Stimulated activated CD8-positive, alpha-beta memory T cell treated with anti-CD3 and anti-CD28 coated beads, Interleukin-2, amount 100 ng/mL, for 1 hour (primary cell): ENCODE measurements at places on chromosomes 7 and 10.

DNA sequence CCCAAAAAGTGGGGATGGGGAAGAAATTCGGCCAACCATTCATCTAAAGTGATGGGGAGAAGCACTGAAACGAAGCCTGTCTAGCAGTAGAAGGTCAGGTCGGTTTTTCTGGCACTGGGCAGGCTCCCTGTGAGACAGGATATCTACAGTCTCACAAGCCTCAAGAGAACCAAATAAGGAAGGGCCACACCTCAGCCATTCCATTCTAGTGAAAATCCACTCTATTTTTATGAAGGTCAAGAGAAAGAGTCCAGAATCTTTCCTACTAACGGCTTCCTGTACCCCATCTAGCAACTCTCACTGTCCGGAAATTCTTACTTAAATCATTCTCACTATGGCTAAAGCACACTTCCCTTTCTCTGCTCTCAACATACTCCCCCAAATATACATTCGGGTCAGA, 267.1 kb downstream of the PRPF18 start:
- no peak for DNase-seq

DNA sequence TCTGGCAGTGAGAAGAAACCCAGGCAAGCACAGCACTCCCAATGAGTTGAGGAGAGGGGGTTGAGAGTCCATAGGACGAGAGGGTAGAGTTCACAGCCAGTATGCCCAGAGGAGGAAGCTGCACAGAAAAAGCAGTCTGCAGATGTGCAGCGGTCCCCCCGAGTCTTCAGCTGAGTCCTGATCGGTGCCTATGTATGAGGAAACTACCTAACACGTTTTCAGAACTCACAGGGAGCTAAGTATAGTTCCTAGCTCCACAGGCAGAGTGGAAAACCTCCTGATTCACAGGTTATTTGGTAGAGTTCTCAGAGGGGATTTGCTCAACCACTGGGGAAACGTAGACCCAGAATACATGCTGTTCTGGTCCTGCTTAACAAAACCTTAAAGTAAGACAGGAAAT, 271.3 kb upstream of the CNTNAP2 start:
- DNase-seq = no peak

DNA sequence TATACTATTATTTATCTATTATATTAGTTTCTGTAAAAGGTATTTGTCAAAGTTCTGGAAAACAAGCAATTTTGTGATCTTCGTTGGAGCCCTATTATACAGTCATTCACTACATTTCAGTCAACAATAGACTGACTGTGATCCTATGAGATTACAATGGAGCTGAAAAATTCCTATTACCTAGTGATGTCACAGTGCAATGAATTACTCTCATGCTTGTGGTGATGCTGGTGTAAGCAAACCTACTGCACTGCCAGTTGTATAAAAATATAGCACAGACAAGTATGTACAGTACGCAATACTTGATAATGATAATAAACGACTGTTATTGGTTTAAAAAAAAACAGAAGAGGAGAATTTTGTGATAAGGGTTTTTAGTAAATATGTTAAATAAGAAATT, 21.4 kb downstream of the OR6V1 start:
- no peak for DNase-seq

DNA sequence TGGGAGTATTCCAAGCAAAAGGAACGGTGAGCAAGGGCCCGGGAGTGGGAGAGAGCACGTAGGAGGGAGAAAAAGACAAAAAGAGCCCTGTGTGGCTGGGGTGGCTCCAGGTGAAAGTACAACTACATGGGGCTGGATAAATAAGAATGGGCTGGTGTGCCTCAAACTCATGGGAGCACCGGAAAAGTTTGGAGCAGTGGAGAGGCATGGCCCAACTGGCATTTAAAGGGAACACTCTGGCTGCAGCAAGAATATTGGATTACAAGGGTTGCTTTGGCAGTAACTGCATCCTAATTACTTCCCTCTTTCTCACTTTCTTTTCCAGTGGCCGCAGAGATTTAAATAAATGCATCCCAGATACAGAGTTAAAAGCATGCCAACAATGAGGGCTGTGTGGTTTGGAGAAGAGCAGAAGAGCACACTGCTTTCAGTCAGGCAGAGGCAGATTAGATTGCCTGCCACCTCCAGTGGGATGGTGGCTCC, 39.1 kb upstream of the HERPUD2 start:
- DNase-seq = no peak

- DNase-seq = no peak
Observed at GRCh38 chr7:102973096-102973802, 60.4 kb downstream of the LRRC17 start.

DNA sequence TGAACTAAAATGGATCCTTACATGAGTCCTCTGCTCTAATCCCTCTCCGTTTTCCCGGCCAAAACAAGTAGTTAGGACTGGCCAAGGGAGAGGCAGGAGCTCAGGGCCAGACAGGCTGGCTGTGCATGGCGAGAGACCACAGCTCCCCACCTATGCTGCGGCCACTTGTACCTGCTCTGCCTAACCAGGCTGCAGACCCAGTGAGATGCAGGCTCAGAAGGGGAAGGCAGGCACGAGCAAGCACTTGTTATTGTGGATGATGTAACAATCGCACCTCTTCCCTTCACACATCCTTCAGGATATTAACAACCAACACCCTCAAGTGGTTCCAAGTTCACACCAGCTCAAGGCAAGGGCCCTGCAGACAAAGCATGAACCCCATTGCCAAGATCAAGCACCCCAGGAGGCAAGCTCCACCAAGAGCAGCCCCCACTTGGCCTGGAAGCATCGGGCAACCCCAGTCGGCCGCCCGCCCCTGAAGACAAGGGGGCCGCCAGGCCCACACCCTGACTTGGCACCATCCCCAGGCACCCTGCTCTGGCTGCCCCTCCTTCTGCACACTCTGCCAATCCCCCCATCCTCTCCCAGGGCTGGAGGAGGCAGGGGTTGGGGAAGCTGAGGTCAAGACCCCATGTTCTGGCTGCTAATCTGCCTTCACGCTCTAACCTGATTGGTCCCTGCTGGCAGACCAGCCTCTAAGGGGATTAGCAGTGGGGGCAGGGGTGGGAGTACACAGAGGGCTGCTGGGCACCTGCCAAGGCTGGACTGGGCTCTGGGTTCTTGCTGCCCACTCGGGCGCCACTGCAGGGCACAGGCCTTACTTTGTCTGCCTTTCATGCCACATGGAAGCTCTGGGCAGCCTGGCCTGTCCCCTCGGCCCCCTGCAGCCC, 111.3 kb downstream of the SLIT1 start:
- no peak for DNase-seq

DNA sequence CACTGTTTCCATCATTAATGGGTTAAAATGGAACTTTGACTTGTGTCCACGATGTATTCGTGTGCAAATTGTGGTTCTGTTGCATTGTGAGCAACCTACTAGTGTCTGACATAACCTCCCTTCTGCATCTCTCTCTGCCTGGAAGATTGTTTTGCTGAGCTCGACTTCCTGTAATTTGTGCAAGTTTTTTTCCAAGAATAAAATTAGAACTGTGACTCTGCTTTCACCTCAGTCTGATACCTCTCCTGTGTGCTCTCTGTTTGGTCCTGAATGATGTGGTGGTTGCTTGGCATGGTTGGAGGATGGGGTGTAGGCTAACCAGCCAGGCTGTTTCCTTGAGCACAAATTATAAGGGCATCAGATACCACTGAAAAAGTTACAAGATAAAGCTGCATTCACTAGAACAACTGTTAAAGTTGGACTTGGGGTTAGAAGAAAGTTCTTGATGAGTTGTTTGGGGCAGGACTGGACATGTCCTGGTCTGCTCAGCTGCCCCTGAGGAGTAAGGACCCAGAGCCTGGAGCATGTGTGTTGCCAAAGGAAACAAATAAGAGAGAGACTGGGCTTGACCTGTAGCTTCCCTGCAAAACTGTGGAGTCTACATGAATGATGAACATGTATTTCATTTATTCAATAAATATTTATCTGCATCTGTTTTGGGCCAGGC, 1.9 kb upstream of the VOPP1 start:
- DNase-seq = no peak

DNA sequence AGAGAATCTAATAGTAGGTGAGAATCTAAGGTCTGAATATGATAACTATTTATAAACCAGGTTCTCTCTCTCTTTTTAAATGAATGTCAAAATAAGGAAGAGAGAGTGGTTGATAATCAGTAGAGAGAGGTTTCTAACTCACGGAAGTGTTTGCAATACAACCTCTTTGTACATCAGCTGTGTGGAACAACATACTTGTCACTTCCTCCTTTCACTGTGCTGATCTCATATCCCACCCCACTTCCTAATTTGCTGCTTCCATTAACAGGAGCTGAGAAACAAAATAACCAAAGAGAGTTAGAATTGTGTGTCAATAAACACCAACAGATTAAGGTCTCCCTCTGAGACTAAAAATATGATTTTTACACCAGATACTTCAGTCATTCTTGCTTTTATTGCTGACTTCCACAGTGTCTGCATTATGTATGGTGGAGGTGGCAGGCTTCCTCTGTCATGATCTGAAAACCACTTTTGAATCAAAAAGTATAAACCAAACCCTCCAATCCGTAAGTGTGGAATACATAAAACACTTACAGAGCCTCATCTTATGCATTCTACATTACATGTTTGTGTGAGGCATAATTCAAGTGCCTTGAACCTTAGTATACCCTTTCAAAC, 25.0 kb downstream of the CACUL1 start:
- DNase-seq = no peak

DNA sequence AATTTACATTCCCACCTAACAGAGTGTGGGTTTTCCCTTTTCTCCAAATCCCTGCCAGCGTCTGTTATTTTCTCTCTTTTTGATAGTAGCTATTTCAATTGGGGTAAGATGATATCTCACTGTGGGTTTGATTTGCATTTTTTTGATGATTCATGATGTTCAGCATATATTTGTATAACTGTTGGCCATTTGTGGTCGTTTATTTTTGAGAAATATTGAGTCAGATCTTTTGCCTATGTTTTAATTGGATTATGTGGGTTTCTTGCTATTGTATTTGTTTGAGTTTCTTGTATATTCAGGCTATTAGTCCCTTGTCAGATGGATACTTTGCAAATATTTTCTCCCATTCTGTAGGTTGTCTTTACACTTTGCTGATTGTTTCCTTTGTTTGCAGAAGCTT, 193.8 kb downstream of the ABCA13 start:
- no peak for DNase-seq

GRCh38 chr7:94294471-94295131, 100.1 kb upstream of the COL1A2 start:
- no peak for DNase-seq
